ENCODE measurements at places on chromosomes 5 and 9.

GRCh38 chr5:34685485-34686165 lies 29.5 kb downstream of the RAI14 start:
- DNase-seq: no peak

DNA sequence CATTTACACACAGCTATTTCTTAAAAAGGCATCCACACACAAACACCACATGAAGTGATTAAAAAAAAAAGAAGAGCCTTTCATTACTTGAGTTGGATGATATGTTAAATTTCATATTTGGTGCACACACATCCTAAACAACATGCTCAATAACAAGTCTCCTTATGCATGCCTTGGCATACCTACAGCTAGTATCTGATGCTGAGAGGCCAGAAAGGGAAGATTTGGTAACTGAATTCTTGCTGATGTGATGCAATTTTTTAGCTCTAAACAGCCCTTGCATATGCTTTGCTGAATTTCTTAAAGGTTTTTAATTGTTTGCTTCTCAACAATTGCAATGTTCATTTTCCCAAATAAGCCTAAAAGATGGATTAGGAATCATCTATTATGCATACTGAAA lies 338.8 kb downstream of the ARL15 start:
- no peak for DNase-seq

DNA sequence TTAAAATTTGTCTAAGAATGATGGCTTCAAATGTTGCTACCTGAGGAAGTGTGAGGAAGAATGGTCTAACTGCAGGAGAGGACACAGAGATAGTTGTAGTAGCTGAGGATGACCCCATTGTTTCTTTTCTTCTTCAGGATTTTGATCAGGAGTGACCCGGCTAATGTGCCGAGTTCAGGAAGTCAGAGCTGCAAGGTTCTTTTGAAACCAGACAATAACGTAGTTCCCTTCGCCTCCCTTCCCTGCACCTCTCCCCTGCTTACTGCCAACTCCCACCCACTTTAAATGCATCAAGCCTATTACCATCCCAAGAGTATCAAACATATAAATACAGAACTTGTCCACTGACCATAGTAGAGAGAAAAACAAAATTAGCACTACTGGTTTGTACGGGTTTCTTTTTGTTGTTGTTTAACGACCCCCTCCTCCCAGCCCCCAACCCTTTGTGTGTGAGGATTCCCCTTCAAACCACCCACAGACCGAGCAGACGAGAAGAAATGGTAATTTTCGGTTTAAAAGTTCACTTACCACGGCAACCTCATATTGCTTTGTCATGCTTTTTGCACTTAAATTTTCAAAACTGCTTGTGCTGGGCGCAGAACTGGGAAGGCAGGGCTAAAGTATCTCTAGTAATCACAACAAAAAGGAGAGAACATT lies 23.5 kb upstream of the ELAVL2 start:
- DNase-seq: no peak

- DNase-seq: no peak
Observed at GRCh38 chr5:40734986-40735385, 20.8 kb downstream of the TTC33 start.

Measured in hematopoietic multipotent progenitor cell treated with erythropoietin and hydrocortisone succinate and interleukin-3 and kit ligand, for 17 days (in vitro differentiated cells).